ENCODE measurements at places on chromosomes 1 and 21. TPM values are rescaled to one million over a fixed set of nuclear protein-coding genes. Genes with fewer than 3 reads are reported as not detected.

Gene PLXNA2
- 1.1 TPM for total RNA-seq

Gene FAM163A
- total RNA-seq: not detected

Gene GJA9
- not detected for total RNA-seq

Gene GRHL3
- 0.67 TPM for total RNA-seq

Gene AKR7A3
- total RNA-seq: 0.18 TPM

Gene KRTAP12-2
- not detected for total RNA-seq

Gene OR2AJ1
- not detected for total RNA-seq

Gene FCRLA
- total RNA-seq: not detected

Gene CEPT1
- 13.1 TPM for total RNA-seq

Gene CRABP2
- total RNA-seq: 11.6 TPM

Gene LCE2C
- not detected for total RNA-seq

Gene SFN
- 623 TPM for total RNA-seq

Gene GSTM1
- not detected for total RNA-seq

Gene PTPRF
- 92.7 TPM for total RNA-seq

Gene TNFRSF9
- 3.0 TPM for total RNA-seq

Gene PPIH
- total RNA-seq: 62.7 TPM

Gene PRKAA2
- total RNA-seq: 2.6 TPM

Gene GPR153
- 1.1 TPM for total RNA-seq

Gene SLX9
- 59.3 TPM for total RNA-seq

Gene WNT2B
- 0.22 TPM for total RNA-seq

Gene KLHDC9
- 1.9 TPM for total RNA-seq

Gene CD1E
- not detected for total RNA-seq

Gene CNR2
- total RNA-seq: not detected

Gene OLIG2
- total RNA-seq: not detected

Gene EFNA1
- 34.4 TPM for total RNA-seq

Gene GUCA2A
- not detected for total RNA-seq

Gene MSH4
- not detected for total RNA-seq

Gene DYRK3
- total RNA-seq: 11.1 TPM

Gene OR2T11
- total RNA-seq: not detected

Gene CLCA4
- not detected for total RNA-seq

Gene FCRL2
- not detected for total RNA-seq

Gene DIO1
- not detected for total RNA-seq

Gene MROH7
- not detected for total RNA-seq

Gene GBP5
- total RNA-seq: not detected

Gene TRIM67
- 0.10 TPM for total RNA-seq

Gene WNT3A
- not detected for total RNA-seq

Gene OLFML3
- 4.4 TPM for total RNA-seq

Gene FAM3B
- total RNA-seq: not detected

Gene CBR3
- total RNA-seq: 16.4 TPM

Measured in A549 treated with RU486 at 1 μM for 4 hours (cell line).